Stimulated activated CD4-positive, alpha-beta T cell treated with anti-CD3 and anti-CD28 coated beads, TNF-alpha, amount 100 ng/mL, for 1 hour (primary cell): ENCODE measurements at places on chromosomes 4 and X.

GRCh38 chrX:109261279-109261678, 220.6 kb downstream of the GUCY2F start:
- DNase-seq = no peak

GRCh38 chrX:111284631-111285293, 14.5 kb upstream of the CAPN6 start:
- no peak for DNase-seq

DNA sequence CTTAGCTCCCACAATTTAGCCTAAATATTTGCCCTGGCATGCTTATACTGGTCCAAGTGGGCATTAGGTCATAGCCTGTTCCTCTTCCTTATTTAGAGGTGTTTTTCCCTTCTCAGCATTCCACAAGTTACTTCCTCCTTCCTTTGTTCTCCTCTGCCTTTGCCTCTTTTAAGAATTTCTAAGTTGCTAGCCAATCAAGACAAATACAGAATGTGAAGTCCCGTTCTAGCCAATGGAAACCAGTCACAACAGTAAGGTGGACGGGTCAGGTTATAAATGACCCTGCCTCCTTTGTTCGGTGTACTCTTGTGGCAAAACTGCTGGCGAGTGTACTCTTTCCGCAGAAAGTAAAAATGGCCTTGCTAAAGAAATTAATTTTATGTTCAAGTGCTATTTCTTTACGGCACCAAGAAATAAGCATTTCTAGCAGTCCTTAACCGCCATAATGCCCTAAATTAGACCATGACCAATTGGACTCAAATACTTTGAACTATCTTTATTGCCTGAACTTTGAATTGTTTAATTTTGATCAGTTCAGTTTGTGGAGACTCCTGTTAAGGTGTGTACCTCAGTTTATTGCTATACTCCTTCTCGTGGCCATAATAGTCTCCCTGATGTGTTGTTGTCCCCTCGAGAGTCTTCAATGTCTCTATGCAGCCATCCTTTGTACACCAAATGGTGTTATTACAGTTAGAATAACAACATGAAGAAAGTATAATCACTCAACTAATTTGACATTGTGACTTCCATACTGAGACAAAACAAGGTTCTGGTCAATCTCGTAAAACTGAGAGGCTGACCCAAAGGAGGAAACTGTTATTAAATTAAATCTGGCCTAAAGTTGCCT, 1.6 kb upstream of the HADH start:
- no peak for DNase-seq

DNA sequence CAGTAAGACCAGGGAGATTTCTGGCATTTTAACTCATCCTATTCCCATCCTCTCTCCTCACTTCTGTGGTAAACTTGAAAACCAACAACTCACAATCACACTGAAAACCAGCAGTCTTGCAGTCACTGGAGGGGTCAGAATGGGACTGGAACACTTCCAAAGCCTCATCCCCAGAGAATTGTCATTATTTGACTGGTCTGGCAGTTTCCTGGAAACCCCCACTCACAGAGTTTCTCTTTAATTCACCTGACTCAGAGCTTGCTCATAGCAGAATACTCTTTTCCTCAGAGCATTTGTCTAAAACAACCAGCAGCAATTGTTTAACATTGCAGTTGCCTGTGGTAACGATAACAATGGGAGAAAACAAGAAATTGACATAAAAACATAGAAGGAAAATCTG, 7.3 kb upstream of the RAB9B start:
- no peak for DNase-seq

- DNase-seq = no peak
Measured at GRCh38 chr4:6693231-6694176, at the start of gene S100P. Gene S100P, plus strand, starts transcription at chr4:6693878. Its CDS starts 55 bp downstream, at chr4:6693933.

- DNase-seq = no peak
Measured at GRCh38 chr4:8607603-8608481, 15.3 kb downstream of the CPZ start.

DNA sequence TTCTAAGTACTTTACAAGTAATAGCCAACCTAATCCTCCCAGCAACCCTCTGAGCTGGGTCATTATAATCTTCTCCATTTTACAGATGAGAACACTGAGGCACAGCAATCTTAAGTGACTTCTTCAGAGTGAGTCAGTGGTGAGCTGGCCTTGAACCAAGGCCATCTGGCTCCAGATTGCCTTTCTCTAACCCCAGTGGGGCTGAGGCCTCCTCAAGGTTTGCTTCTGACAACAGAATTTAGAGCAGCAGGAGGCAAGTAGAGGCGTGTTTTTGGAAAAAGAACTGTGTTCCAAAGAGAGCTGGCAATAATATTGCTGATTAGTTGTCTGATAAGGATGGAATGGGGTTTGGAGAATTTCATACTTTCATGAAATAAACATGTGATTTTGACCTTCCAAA, 41.2 kb downstream of the PIR start:
- DNase-seq = no peak
